ENCODE measurements at places on chromosomes 13 and 19.

DNA sequence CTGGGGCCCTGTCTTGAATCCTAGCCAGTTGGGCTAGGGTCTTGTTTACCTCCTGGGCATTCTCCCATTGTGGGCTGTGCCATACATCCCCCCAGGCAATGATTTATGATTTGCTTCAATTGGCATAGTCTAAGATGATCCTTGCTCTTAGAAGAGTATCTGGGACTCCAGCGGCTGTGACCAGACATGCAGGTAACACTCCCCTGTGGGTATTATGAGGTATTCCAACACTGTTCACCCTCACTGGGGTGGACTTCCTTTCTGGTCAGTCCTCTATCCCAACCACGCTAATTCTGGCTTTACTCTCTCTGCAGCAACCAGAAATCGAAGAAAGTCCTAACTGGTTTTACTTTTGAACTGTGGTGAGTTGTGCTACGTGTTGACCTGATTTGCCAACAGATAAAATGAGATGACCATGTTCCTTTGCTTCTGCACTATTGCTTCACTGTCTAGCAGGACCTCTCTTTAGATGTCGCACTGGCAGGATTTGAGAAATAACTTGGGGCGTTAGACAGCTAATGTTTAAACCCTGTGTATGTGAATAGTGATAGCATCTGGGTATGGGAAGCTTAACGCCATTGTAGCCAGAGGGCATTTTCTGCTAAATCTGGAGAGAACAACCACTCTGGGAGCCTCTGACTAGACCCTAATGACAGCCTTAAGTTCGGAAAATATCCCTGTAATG lies 6.7 kb upstream of the LRCH1 start:
- DNase-seq, result no peak

DNA sequence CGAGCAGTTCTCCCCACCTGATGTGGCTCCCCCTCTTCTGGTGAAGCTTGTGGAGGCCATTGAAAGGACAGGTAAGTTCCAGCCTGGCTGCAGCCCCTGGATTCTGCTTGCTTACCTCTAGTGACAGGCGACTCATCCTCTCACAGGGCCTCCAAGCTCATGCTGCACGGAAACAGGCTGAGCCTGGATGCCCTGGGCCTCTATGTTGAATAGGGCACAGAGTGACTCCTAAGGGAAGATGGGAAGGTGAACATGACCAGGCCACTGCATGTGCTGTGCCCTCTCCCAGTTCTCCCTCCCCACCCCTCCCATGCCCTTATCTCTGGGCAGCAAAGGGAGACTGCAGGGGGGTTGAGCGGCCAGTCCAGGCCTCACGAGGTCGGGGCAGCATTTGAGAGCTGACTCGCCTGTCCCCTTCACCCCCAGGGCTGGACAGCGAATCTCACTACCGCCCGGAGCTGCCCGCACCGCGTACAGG lies 7.6 kb downstream of the PIK3R2 start:
- DNase-seq, result no peak

GRCh38 chr13:59409634-59410200 lies 754.0 kb downstream of the DIAPH3 start:
- DNase-seq, result no peak

- DNase-seq, result no peak
Measured at GRCh38 chr13:35812736-35813135, 318.4 kb downstream of the DCLK1 start.

DNA sequence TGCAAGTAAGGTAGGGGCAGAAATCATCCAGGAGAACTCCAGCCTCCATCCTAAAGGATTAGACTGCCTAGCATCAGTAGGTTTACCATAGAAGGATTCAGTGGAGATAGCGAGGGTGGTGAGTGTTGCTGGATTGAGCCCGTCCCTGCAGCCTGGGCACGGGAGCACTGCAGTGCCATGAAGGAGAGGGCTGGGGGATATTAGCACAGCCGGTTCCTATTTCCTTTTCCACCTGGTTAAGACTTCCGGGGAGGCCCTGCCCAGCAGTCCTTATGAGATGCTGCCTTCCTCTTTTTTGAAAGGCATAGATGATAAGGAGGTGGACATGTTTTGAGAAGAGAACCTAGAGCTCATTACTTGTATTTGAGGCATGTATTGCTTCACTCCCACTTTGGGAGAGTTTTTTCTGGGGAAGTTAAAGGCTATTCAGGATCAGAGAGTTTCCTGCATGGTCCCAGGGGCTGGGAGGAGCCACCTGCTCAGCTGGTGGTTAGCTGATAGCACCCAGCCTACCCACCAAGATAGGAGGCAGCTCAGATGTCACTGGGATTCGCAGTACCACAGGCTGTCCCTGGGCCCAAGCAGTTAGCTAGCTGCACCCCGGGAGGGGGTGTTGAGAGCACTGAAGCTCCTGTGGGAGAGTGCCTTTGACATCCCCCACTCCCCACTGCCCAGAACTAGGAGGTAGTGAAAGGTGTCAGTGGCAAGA lies 17.2 kb downstream of the ACTN4 start:
- DNase-seq, result no peak

- DNase-seq, result no peak
Measured at GRCh38 chr13:32125751-32126150, 94.2 kb downstream of the FRY start.

DNA sequence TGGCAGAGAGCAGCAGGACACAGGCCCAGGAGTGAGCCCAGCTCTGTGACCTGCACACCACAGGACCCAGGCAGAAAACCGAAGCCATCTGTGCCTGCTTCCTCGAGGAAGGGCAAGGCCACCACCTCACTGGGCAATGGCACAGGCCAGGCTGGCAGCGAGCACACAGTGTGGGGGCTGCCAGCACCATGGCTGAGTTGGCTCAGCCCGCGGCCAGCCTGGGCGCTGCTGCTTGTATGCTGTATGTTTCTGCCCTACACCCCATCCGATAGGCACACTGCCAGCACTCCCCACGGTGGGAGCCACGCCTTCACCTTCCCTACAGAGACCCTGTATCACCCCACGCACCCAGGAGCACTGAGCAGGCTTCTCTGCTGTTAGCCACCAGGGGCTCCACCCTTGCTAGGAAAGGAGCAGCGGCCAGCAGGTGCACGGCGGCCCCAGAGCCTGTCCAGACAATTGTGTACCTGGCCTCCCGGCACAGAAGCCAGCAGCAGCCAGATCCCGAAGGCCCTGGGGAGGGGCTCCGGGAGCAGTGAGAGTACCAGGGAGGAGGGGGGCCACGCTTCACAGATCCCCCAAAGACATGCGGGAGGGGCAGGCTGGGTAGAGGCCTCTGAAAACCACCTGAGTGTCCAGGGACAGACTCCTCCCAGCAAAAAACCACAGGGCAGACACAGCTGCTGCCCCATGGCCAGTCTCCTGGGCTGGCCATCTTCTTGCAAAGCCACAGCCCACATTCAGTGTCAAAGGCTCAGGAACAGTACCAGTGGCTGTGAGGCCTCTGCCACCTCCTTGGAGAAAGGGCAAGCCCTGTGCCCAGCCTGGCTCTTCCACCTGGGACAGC lies 56.1 kb downstream of the MLLT1 start:
- no peak for DNase-seq

DNA sequence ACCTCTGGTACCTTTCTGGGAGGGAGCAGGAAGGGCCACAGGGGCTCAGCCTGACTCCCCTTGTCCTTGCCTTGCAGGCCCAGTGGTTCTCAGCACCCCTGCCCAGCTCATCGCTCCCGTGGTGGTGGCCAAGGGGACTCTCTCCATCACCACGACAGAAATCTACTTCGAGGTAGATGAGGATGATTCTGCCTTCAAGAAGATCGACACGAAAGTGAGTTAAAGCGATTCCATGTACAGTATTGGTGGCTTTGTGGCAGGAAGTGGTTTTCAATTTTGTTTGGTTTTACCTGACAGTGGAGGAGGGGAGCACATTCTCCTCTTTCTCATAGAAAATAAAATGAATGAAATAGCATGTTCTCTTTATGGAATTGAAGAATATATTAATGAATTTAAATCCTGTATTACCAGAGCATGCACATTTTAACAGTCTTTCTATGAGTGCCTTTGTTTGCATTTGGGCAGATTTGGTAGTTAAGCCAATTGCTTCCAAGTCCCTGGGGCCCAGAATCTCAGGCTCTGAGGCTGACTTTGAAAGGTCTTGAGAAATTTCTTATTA lies 4.1 kb downstream of the MAB21L1 start:
- DNase-seq, result no peak

DNA sequence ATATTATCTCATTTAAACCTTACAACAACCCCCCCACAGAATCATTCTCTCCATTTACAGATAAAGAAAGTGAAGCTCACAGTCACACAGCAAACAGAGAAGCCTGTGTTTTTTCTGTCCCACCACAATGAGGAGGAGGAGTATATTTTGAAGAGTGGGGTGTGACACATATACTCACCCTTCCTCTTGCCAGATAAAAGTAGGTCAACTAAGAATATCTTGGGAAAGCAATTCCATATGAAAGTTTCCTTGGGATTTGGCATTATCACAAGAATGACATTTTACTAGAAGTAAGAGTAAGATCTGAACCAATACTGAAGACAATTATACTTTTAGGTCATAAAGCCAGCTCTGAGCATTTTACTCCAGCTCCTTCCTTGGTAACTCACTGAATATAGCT lies 287.5 kb upstream of the HTR2A start:
- no peak for DNase-seq
